ENCODE measurements at places on chromosomes 5 and 9. TPM values are rescaled to one million over a fixed set of nuclear protein-coding genes. Genes with fewer than 3 reads are reported as not detected.

MED10 gene
- 27.8 TPM for total RNA-seq

SLC46A2 gene
- not detected for total RNA-seq

AMBP gene
- not detected for total RNA-seq

COX7C gene
- 378 TPM for total RNA-seq

Data from mammary microvascular endothelial cell (primary cell).